ENCODE measurements at places on chromosomes 4 and X.

DNA sequence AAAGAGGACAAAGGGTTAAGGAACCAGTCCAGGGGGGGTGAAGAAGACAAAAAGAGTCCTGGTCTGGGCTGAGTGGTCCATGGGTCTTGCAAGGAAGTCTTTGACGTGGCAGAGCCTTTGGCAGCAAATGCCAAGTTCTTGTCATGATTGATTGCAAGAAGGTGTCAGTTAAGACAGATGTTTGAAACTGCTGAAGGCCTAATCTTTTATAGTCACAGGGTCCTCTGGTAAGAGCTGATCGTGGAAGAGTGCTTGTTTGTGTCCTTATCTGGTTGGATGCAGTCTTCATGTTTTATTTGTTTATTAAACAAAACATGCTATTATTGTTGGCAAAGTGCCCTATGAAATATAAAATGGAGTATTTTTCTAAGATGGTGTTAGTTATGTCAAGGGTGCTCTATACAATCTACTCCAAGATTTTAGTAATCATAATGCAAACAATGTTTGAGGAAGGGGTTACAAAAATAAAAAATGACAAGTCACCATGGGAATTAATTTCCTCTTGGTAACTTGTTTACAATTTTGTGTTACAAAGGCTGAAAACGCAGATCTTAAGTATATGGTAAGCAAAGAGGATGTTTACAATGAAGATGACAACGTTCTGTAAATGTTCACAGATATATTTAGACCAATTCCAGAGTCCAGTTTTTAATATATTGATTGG lies 85.9 kb downstream of the MAGED4 start:
- DNase-seq, result no peak

DNA sequence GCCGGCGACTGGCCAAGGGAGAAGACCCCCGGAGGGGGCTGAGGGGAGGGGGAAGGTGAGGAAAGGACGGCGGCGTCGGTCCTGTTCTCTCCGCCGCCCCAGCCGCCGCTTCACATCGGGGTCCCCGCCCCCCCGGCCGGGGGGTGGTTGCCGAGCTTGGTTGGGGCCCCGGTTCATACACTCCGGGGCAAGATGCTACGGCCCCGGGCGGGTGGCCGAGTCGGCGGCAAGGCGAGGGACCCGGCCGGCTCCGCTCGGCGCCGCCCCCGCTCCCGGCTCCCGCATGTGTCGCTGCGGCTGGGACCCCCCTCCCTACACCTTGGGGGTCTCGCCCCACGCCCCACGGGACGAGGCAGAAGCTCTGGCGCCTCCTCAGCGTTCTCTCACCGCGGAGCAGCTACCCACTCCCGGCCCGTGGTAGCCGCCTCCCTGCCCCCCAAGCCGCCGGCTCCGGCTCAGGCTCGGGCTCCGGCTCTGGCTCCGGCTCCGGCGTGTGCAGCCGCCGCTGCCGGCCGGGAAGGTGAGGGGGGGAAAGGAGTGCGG lies 461 bp downstream of the FBXW7 start:
- no peak for DNase-seq

GRCh38 chr4:74013264-74013663 lies 14.8 kb upstream of the CXCL5 start:
- no peak for DNase-seq

DNA sequence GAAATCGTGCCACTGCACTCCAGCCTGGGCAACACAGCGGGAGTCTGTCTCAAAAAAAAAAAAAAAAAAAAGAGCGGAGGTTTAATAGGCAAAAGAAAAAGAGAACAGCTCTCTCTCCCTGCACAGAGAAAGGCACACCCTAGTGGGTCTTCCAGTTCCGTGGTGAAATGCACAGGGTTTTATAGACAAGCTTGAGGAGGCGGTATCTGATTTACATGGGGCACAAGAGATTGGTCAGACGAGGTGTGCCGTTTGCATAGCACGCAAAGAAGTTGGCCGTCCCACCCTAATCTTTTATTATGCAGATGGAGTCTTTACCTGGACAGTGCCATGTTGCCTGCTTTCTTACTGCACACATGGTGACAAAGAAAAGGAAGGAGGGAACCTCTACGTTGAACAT lies 33.5 kb upstream of the REST start:
- DNase-seq, result no peak

- DNase-seq, result no peak
Measured at GRCh38 chrX:97987979-97988378, 1104.3 kb downstream of the RPA4 start.

DNA sequence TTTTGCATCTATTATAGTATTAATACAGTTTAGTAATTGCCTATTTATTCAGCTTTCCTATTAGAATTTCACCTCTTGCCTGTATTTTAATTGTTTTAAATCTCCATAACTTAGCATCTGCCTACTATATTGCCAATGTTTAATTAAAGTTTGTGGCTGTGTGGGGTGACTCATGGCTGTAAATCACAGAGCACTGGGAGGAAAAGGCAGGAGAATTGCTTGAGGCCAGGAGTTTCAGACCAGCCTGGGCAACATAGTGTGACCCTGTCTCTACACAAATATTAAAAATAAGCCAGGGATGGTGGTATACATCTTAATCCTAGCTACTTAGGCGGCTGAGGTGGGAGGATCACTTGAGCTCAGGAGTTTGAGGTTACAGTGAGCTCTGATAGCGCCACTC lies 14.5 kb upstream of the CCSER1 start:
- DNase-seq, result no peak

DNA sequence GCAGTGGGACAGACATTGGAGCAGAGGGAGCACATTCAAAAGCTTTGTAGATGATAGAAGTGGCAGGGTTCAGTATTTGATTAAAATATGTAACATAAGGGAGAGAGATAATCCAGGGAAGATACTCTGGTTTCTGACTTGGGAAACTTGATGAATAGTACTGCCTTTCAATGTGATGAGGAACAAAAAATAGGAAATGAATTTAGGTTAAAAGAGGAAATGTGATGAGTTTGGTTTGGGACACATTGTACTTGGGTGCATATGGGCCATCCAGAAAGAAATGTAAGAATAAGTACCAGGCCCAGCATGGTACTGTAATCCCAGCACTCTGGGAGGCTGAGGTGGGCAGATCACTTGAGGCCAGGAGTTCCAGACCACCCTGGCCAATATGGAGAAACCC lies 20.9 kb upstream of the NDNF start:
- DNase-seq, result no peak

DNA sequence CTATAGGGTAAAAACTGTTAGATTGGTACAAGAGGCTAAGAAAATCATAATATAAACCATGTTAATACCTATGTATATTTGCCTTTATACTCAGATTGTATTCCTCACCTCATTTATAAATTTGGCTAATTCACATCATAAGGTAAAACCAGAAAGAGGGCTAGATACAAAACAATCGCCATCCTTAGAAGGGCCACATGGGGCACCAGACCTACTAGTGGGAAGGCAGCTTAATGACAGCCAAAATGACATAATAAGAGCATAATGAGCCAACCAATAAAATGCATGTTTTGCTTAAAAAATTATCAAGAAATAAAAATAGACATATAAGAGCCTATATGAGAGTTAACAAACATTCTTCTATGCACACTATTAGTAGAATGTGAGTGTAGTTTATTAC lies 107.3 kb upstream of the PRDX4 start:
- DNase-seq, result no peak

- DNase-seq, result no peak
Measured at GRCh38 chr4:126124818-126125217, 810.1 kb downstream of the FAT4 start.

GRCh38 chr4:108030332-108030731 lies 40.6 kb downstream of the HADH start:
- DNase-seq, result peak; percentile 79

DNA sequence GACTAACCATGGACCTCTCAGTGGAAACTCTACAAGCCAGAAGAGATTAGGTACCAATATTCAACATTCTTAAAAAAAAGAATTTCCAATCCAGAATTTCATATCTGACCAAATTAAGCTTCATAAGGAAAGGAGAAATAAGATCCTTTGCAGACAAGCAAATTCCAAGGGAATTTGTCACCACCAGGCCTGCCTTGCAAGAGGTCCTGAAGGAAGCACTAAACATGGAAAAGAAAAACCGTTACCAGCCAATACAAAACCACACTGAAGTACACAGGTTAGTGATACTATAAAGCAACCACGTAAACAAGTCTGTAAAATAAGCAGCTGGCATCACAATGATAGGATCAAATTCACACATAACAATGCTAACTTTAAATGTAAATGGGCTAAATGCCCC lies 156.6 kb downstream of the FAM13A start:
- DNase-seq, result peak; percentile 49

DNA sequence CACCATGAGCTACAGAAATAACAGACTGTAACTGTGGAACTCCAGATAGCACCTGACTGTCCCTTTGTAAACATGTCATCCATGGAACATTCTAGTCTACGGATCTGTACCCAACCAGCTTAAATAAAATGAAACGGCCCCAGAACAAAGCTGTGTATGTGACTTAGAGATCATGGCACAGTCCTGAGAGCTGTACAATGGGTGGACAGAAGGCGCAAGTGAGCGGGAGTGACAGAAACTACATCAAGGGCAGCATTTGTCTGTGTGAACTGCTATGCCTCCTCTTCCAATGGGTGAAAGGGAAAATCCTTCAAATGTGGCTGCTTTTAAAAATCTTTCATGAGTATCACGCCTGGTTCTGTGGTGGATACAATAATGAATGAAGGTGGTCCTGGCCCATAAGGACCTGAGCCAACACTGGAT lies 72.5 kb downstream of the FAT1 start:
- DNase-seq, result no peak

DNA sequence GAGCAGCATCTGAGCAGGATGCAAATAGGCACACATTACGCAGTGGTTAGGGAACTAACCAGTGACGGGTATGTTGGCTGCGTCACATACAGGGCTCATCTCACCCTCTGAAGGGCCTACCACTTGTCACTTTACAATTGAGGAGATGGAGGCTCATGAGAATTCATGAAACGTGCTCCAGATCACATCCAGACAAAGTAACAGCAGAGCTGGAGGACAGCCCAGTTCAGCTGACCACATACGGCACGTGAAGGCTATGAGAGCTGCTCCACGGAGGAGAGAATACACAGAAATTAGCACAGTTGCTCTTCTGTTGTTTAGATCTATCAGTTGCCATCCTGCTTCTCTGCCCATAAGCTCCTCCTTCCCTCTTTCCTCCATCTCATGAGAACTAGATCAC lies 78.4 kb downstream of the FAM9B start:
- peak; percentile 23 for DNase-seq

DNA sequence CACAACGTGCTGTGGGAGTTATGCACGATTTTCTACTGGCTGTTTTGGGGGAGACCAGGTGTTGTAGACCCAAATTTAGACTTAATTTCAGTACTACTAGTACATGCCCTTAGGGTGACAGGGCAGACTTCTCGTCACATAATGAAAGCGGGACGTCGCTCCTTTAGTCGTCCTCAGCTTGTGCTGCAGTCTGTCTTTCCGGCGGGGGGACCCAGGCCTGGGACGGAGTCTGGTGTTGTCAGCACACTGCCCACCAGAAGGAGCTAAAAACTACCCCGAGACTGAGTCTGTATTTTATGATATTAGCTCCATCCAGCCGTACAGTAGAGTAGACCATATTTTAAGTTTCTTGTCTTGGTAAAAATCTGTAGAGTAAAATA lies 35.5 kb downstream of the NOP14 start:
- no peak for DNase-seq

- peak; percentile 56 for DNase-seq
Measured at GRCh38 chrX:123736333-123736921, 3.6 kb upstream of the THOC2 start.

Data from astrocyte of the hippocampus (primary cell).